ENCODE measurements at places on chromosomes 6 and 20. TPM values are rescaled to one million over a fixed set of nuclear protein-coding genes. Genes with fewer than 3 reads are reported as not detected.

The COL12A1 gene
- 200 TPM for total RNA-seq

The SLC22A2 gene
- total RNA-seq: not detected

The ANKRD6 gene
- 28.8 TPM for total RNA-seq

The FHL5 gene
- 15.4 TPM for total RNA-seq

The KCNS1 gene
- not detected for total RNA-seq
